ENCODE measurements at places on chromosomes 2 and 18.

- peak; percentile 61 for DNase-seq
These were observed 115.4 kb downstream of the PXDN start for GRCh38 chr2:1628893-1629292.

- DNase-seq: no peak
These were observed 824.9 kb downstream of the GALR1 start for GRCh38 chr18:78074400-78075020.

DNA sequence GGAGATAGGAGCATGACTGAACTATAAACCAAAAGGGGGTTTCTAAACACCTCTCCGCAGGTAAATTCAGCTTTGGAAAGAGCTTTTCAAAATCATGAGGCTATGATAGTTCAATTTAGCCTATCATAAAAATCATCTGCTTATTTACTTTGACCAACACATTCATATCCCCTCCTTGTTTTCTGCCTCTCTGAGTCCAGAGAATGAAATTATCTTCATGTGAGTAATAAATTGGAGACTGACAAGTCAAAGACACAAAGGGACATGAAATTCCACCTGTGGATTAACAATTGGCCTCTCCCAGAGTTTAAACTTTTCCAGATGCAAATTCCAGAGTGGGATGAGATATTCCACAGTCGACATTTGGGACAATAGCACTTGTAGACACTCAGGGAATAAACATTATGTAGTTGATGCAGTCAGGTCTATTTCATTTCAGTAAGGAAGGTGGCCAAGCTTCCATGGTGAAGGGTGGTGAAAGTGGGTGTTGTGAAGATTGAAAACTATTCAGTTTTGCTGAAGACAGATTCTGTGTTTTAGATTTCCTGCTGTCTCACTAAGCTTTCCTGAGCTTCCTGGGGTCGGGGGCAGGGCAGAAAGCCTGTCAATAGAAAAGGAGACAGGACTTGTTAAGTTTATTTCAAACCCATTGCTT lies 84.7 kb downstream of the CDC42EP3 start:
- DNase-seq: no peak

DNA sequence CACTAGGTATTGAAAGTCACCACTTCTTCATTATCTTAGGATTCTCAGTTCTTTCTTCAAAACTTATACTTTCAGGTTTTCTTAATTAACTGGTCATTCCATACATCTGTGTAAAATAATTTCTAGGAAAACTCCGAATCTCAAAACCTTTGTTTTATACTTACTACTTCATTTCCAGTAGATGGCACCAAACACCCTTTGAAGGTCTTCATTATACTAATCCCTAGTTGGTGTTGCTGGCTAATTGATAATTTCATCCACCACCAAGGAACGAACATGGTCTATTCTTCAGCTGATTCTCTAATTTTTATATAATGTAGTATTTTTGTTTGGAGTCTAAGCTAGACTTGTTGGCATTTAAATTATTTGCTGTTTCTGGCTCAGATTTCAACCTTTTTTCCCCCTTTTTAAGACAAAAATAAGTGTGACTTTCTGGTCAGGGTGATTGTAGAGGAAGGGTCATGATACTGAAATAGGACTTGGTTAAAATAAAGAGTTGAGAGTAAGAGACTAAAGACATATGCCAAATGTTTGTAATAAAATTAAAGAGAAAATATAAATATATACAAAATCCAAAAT lies 2.8 kb upstream of the MXD1 start:
- peak; percentile 68 for DNase-seq

DNA sequence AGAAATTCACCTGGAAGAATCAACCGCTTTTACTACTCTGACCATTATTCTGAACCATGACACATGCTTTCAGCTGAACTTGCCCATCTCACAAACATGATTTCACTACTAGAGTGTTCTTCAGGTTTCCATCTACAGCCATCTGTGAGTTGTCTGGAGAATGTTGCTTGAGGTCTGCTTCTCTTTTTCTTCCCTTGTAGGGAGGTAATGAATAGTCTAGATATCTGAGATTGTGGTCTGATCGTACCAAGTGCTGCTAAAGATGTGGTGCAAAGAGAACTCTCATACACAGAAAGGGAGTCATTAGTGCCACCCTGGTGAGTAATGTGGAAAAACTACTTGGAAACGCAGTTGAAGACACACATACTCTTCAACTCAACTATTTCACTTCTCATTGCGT lies 10.2 kb downstream of the SOWAHC start:
- no peak for DNase-seq

DNA sequence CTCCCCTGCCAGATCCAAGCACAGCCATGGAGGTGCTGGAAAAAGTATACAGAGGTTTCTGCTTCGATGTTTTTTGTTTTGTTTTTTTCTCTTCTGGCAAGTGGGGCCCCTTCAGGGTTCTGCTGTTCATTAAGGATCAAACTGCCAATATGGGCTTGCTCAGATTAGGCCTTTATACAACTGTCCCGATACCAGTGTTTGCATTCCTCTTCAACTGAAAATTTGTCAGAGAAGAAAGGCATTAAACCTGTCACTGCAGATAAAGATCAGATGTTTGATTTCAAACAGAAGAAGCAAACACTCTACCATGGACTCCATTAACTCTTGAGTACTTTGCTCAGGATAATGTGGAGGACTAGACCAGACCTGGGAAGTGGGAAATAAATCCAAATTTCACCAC lies 396.0 kb upstream of the SMIM21 start:
- no peak for DNase-seq

- DNase-seq: peak; percentile 78
These were observed 27.4 kb upstream of the NMUR1 start for GRCh38 chr2:231557571-231558217.
